ENCODE measurements at places on chromosomes 12 and 14.

- DNase-seq, result no peak
These were observed 94.6 kb upstream of the SCAF11 start for GRCh38 chr12:46084666-46085631.

DNA sequence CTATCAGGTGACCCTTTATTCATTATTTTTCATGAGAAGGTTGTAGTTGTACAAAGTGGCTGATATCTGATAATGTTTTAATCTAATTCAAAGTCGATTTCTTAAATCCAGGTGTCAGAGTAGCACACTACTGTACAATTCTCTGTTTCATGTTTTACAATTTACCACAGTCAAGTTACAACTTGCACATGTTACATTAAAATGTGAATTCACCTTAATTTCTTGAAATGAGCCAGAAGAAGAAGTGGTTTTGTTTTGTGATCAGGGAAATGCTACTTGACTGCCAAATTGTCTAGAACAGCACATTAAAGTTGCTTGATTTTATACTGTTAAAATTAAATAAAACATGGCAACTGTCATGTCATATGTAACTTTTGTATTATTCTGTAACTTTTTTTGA is 23.2 kb downstream of the LRRK2 start:
- no peak for DNase-seq

- DNase-seq, result no peak
These were observed at the start of gene ATN1 for GRCh38 chr12:6927379-6928021. TSS of gene ATN1 (plus strand) at chr12:6927959. CDS start at chr12:6934002, 6,043 bp downstream.

- no peak for DNase-seq
These were observed 18.9 kb upstream of the POC1B start for GRCh38 chr12:89544681-89545184.

GRCh38 chr12:11812586-11813437 is 163.3 kb downstream of the ETV6 start:
- DNase-seq, result no peak

DNA sequence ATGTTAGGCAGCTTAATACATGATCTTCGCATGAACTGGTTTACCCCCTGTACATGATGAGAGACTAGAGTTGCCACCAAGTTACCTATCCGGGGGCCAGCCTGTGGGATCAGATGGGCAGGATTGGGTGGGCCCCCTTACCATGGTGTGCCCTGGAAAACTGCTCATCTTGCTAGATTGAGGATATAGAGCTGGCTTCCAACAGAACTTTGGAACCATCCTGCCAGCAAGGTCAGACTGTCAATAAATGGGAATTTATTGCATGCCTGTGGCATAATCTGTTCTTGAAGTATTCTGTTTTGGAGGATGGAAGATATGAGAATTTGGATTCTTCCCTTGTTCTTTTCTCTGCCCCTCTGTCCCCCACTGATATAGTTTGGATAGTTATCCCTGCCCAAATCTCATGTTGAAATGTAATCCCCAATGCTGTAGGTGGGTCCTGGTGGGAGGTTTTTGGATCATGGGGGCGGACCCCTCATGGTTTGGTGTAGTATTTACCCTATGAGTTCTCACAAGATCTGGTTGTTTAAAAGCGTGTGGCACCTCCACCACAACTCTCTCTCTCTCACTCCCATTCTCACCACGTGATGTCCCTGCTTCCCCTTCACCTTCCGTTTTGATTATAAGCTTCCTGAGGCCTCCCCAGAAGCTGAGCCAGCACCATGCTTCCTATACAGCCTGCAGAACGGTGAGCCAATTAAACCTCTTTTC is 3.7 kb upstream of the TM9SF1 start:
- no peak for DNase-seq

GRCh38 chr12:14427929-14428328 is 62.4 kb downstream of the ATF7IP start:
- DNase-seq, result no peak

DNA sequence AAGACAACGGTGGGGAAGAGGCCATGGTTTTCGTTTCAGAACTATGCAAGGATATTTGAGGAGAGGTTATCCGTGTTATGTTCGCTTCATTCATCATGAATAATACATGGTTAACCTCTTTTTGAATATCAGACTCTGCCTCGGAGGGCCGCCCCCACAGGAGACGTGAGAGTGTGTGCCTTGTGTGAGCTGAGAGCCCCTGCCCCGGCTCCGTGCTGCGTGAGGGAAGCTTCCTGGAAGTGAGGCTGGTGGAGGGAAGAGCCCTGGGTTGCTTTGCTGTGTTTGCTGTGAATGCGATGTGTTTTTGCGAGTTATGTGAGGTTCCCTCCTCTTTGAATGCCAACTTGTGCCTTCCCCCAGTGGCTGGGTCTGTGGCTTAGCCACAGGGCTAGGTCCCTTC is 146.0 kb upstream of the RTL1 start:
- DNase-seq, result no peak

- DNase-seq, result no peak
These were observed 177.4 kb downstream of the DPF3 start for GRCh38 chr14:72716476-72716875.

GRCh38 chr14:21264025-21264801 is 5.0 kb downstream of the HNRNPC start:
- no peak for DNase-seq

GRCh38 chr14:30125322-30125979 is 197.8 kb upstream of the PRKD1 start:
- DNase-seq, result no peak

GRCh38 chr12:2895511-2895910 is 4.8 kb downstream of the TULP3 start:
- no peak for DNase-seq

GRCh38 chr14:88559852-88560251 is 3.0 kb upstream of the ZC3H14 start:
- no peak for DNase-seq
